Panc1 (cell line): ENCODE measurements at places on chromosomes 16 and 17. TPM values are rescaled to one million over a fixed set of nuclear protein-coding genes. Genes with fewer than 3 reads are reported as not detected.

The MT1A gene
- 52.1 TPM for total RNA-seq

DNA sequence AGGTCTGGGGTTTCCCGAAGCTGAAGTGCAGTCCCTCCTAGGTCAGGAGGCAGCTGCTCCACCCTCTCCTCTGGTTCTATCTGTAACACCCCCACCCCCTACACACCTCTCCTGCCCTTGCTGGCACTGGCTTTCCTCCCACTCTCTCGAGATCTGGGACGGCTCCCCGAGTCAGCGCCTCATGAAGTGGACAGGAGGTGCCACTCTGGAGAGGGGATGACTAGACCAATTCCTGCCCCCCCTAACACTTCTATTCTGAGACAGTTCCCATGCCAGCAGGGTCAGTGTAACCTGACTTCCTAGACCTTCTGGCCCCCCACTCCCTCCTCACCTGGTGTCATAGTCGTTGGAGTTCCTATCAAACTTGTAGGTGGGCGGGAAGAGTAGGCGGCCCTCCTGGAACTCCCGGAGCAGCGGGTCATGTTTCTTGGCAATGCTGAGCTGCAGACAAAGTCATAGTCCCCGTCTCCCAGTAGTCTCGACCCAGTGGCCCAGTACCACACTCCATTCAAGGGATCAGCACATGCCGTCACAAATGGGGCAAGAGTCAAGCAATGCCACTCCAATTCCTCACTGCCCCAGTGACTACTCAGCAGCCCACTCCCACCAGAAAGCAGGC is 9.7 kb downstream of the INPP5K start:
- H3K27me3 ChIP-seq = no peaks in the 10 kb centered on the region
- H3K4me3 ChIP-seq = no peak overlapping the region
- no peak overlapping the region for H3K27ac ChIP-seq
- no peak for DNase-seq
- H3K4me1 ChIP-seq = no peaks in the 10 kb centered on the region

DNA sequence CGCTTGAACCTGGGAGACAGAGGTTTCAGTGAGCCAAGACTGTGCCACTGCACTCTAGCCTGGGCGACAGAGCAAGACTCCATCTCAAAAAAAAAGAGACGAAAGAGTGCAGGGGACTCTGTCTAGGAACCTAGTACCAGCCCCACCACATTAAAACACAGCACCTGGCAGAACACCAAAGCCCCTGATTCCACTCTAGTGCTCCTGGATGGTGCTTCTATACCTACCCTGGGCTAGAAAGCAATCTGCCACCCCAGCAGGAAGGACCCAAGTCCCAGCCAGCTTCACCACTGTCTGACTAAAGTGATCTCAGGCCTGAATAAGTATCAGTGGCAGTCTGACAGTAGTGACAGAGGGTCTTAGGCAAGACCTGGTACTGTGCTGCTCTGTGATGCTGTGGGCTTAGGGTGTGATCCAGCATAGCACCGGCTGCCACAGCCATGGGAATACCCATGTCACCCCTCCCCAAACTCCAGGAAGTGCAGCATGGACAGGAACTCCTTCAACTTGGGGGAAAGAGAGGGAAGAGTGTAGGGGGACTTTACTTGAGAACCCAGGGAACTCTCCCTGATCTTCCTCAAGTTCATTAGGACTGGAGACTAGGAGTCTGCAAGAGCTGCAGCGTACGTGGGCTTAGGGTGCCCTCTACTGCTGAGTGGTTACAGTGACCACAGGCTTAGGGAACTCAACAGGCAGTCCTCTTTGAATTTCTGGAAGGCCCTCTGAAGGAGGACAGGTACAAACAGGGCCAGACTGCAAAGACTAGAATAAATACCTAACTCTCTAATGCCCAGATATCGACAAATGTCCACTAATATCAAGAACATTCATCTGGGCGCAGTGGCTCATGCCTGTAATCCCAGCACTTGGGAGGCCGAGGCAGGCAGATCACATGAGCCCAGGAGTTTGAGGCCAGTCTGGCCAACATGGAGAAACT is 30.0 kb upstream of the RNF43 start:
- no peak overlapping the region for H3K4me3 ChIP-seq
- H3K27me3 ChIP-seq = 0 out of 2 replicates have a peak, but pooled peaks cover 2% of the 10 kb centered on the region
- DNase-seq = peak; percentile 71
- H3K36me3 ChIP-seq = no peaks in the 10 kb centered on the region
- H3K4me1 ChIP-seq = no peaks in the 10 kb centered on the region

- DNase-seq = no peak
- H3K4me3 ChIP-seq = no peak overlapping the region
- H3K27me3 ChIP-seq = no peaks in the 10 kb centered on the region
- peak overlapping the region; percentile 73; the same call in 1 of the 2 replicates for H3K27ac ChIP-seq
- H3K36me3 ChIP-seq = no peaks in the 10 kb centered on the region
These were observed 190.1 kb upstream of the TBX2 start for GRCh38 chr17:61209525-61209924.

DNA sequence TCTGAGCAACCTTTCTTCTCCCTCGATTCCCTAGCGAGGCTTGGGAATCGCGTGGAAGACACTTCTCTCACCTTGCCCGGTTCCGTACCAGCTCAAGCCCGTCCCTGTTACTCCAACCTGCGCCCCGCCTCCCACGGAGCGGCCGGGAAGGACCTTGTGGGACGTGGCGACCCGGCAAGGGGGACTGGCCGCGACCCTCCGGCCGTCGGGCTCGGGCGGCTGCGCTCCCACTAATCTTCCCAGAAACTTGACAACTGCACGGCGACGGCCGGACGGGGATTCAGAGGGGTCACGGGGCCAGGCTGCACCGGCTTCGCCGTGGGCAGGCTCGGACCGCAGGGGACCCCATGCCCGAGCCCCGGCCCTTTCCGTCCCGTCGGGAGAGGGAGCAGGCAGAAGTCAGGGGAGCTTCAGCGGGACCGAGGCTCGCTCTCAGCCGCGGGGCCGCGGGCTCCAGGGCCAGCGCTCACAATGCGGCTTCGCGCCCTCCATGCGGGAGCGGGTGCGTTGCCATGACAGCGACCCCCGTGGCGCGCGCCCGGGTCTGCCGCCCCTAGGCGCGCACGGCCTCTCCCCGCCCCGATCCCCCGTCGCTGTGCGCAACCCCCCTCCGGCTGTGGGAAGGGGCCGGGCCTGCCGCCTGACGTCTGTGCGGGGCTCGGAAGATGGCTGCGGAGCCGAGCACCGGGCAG is at the start of gene SGSM2:
SGSM2 (plus strand) TSS at position 650 of the 692 bp plus-strand sequence. CDS start 188 bp downstream, outside the sequence.
- H3K4me1 ChIP-seq = peaks cover 16% of the 10 kb centered on the region
- H3K4me3 ChIP-seq = peak within 1 kb of the TSS; percentile 99
- no peaks in the 10 kb centered on the region for H3K27me3 ChIP-seq

The CDRT4 gene
- total RNA-seq = 2.8 TPM

GRCh38 chr17:57924677-57925076 is 30.5 kb downstream of the CUEDC1 start:
- H3K27ac ChIP-seq = 0 out of 2 replicates have a peak overlapping the region, but pooled peaks have one; percentile 25
- no peak overlapping the region for H3K4me3 ChIP-seq
- no peak for DNase-seq
- no peaks in the 10 kb centered on the region for H3K36me3 ChIP-seq
- no peaks in the 10 kb centered on the region for H3K27me3 ChIP-seq

The KRT36 gene
- not detected for total RNA-seq

DNA sequence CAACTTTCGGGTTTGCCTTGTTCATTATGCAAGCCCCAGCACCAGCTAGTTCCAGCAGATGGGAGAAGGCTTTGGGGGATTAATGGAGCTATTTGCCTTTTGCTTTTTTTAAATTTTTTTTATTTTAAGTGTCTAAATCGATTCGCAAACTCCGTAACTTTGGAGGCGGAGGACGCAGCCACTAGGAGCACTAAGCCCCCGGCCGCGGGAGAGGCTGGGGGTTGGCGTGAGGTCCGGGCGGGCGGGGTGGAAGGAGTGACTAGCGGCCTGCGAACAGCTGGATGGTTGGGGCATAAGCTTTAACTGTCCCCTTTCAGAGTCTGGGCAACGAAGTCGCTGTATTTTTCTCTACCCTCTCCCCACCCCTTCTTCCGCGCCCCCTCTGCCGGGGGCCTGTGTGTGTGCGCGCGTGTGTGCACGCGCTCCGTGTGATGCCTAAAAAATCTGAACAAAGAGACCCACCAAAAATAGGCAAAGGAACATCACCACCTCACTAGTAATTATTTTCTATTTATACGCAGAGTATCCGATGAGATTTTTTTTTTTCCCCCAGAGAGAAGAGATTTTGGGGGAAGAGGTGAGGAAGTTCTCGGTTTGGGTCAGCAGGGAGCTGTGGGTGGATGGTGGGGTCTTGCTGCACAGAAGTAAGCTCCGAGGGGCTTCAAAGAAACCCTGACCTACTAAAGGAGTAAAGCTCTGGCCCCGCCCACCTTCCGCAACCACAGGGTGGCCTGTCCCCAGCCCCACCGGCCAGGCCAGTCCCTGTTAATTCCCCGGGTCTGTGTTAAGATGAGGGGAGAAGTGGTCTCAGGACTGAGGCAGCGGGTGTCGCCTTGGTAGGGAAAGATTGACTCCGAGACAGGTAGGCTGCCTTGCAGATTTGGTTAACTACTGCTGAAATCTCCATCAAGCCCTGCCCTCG is 2.3 kb downstream of the SHISA9 start:
- no peak overlapping the region for H3K27ac ChIP-seq
- H3K4me3 ChIP-seq = no peak overlapping the region
- peaks cover 2% of the 10 kb centered on the region; the same call in 1 of the 2 replicates for H3K4me1 ChIP-seq
- H3K36me3 ChIP-seq = no peaks in the 10 kb centered on the region

- no peak overlapping the region for H3K4me3 ChIP-seq
- H3K27ac ChIP-seq = no peak overlapping the region
- no peaks in the 10 kb centered on the region for H3K27me3 ChIP-seq
- no peaks in the 10 kb centered on the region for H3K4me1 ChIP-seq
- H3K36me3 ChIP-seq = no peaks in the 10 kb centered on the region
These were observed 555.0 kb upstream of the RBFOX1 start for GRCh38 chr16:6777624-6778023.

DNA sequence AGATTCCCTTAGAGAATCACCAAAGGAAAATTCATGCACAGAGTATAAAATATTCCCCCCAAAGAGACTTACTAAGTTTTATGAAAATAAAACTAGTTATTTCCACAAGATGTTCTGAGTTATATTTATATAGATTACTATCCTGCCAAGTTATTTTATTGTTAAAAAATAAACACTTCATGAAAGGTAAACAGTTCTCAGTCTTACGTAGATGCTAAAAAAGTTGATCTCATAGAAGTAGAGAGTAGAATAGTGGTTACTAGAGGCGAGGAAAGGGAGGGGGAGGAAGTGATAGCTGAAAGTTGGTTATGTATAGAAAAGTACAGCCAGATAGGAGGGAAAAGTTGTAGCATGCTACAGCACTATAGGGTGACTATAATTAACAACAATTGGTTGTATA is 65.2 kb downstream of the USP32 start:
- no peaks in the 10 kb centered on the region for H3K4me1 ChIP-seq
- H3K36me3 ChIP-seq = no peaks in the 10 kb centered on the region; the same call in 1 of the 2 replicates
- no peak for DNase-seq
- no peaks in the 10 kb centered on the region for H3K27me3 ChIP-seq

- no peaks in the 10 kb centered on the region for H3K27me3 ChIP-seq
- H3K36me3 ChIP-seq = no peaks in the 10 kb centered on the region
- no peak for DNase-seq
- H3K4me3 ChIP-seq = no peak overlapping the region
These were observed 40.5 kb downstream of the LYRM1 start for GRCh38 chr16:20940871-20941635.
